ENCODE measurements at places on chromosomes 2 and 18.

GRCh38 chr2:61396005-61396404 is 74.9 kb downstream of the USP34 start:
- no peak for DNase-seq

DNA sequence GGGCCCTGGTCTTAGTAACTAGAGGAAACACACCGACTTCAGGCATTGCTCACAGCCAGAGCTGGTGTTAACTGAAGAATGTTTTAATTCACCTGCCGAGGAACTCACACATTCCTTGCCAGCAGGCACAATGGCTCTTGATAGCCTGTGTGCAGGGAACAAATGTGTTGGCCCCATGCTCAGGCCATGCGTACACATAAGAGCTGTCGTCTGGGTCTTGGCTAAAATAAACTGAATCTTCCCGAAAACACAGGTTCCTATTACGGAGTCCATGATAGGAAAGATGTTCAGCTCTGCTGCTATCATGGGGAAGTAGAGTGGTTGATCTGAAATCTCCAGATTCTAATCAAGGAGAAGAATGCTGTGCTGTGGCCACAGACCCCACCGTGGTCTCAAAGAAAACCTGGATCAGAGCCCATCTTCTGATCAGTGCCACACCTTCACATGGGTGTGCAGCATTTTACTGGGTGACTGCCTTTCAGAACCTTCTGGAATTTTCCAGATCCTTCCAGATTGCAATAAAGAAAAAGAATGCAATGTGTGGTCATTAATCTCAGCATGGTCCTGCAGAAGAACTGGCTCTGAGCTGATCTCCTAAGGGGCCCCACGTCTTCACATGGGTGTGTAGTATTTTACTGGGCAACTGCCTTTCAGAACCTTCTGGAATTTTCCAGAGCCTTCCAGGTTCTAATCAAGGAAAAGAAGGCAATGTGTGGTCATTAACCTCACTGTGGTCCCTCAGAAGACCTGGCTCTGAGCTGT is 17.2 kb downstream of the MBP start:
- DNase-seq: no peak

DNA sequence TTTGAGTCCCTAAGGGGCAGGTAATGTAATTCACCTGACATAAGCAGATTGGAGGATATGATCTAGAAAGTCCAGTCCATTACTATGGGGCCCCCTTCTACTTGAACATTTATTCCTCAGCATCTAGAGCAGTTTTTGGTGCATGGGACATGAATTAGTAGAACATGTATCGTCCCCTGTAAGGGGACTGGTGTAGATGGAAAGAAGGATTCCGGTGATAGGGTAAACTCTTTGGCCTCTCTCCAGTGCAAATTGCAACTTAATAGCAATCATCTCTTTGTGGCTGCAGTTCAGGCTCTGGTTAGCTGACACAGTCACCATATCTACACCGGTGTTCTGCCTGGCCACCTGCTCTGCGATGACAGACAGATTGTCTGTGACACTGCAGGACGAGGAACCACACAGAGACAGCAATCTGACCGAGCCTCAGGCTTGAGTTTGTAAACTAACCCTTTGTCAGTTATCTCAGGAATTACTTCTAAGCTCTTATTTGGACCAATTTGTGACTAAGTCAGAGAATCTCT is 6.4 kb upstream of the SLC8A1 start:
- no peak for DNase-seq

GRCh38 chr18:27412556-27412955 is 227.4 kb upstream of the CHST9 start:
- DNase-seq: no peak

DNA sequence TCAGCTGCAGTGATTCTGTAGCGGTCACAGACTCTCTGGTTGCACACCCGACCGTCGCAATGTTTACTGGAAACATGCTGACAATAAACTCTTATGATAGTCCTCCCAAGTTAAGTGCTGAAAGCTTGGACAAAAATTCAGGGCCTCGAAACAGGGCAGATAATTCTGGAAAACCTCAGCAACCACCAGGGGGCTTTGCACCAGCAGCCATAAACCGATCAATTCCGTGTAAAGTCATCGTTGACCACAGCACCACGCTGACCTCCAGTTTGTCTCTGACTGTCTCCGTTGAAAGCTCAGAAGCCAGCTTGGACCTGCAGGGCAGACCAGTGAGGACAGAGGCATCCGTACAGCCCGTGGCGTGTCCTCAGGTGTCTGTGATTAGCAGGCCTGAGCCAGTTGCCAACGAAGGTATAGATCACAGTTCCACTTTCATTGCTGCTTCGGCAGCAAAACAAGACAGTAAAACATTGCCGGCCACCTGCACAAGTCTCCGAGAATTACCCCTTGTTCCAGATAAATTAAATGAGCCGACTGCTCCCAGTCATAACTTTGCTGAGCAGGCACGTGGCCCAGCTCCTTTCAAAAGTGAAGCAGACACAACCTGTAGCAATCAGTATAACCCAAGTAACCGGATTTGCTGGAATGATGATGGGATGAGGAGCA is 166.1 kb downstream of the ASXL3 start:
- no peak for DNase-seq

GRCh38 chr2:116162395-116162794 is 1652.1 kb upstream of the DDX18 start:
- DNase-seq: no peak

- DNase-seq: no peak
Observed at GRCh38 chr2:203549406-203549805, 14.3 kb upstream of the RAPH1 start.

- DNase-seq: no peak
Observed at GRCh38 chr2:142865924-142866323, 11.5 kb upstream of the KYNU start.

GRCh38 chr18:11752116-11752911 is 63.2 kb downstream of the GNAL start:
- peak; percentile 27 for DNase-seq

- DNase-seq: no peak
Observed at GRCh38 chr2:207176247-207176646, 10.5 kb upstream of the KLF7 start.

- peak; percentile 44 for DNase-seq
Observed at GRCh38 chr2:214801068-214801467, 8.4 kb downstream of the BARD1 start.

GRCh38 chr2:113058411-113058994 is 495 bp upstream of the IL36RN start:
- DNase-seq: no peak

DNA sequence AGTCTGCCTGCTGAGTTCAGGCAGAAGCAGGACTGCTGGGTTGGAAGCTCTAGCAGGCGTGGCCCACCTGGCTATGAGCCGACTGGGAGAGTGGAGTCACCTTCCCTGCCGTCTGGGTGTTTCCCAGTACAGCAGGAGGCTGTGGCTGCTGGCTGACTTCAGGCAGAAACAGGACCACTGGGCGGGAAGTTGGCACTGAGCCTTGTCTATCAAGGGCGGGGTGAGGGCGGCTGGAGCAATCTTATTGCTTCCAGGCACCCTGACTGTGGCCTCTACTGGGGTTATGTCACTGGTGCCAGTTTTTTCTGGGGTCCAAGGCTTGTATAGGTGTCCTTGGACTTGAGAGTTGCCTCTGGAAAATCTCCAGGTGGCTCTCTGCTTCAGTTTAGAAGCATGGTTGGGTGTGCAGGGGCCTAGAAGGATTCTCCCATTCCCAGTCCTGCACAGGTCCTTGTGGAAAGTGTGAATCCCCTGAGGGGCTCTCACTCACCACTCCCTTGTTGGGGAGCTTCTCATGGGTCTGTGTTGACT is 30.5 kb downstream of the LTBP1 start:
- no peak for DNase-seq

DNA sequence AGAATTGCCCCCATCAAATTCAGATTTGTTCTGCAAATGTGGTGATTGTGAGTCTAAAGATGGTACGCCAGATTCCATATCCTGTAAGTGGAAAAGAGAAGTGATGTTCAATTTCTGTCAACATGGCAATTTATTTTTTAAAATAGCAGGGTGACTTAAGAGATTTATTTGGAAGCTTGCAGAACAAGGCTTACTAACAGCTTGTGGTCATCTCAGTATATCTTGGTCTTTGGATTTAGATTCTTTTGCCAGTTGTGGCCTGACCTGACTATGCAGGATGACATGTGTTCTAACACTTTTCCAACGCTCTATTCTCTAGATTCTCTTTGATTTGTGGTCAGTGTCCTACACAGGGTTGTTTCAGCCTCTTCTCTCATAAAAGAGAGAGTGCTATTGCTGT is 74.4 kb downstream of the MAP3K20 start:
- DNase-seq: no peak

- no peak for DNase-seq
Observed at GRCh38 chr2:67015681-67016080, 381.5 kb upstream of the ETAA1 start.
